Astrocyte of the spinal cord (primary cell): ENCODE measurements at places on chromosomes 16 and 17.

- no peak for DNase-seq
These were observed 44.1 kb downstream of the ABCC1 start for GRCh38 chr16:15993541-15993940.

GRCh38 chr16:11736903-11737302 is 5.8 kb downstream of the TXNDC11 start:
- DNase-seq, result no peak

DNA sequence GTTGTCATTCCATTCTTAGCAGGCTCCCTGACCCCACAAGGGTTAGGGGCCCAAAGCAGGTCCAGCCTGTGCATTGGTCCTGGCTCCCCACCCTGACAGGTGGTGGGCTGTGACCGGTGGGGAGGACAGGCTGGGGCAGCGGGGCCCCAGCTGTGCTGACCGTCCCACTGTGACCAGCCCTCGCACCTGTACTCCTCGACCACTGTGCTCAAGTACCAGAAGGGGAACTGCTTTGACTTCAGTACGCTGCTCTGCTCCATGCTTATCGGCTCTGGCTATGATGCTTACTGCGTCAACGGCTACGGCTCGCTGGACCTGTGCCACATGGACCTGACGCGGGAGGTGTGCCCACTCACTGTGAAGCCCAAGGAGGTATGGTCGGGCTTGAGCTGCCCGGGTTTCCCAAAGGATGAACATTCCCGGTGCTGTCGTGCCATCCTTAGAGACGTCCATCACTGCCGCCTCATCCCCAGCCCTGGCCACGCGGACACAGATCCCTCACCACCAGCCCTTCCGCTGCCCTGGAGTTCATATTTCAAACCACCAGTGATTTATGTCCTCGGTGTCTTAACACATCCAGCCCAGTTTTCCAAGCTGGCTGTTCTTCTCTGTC is 7.3 kb downstream of the DRC7 start:
- no peak for DNase-seq

DNA sequence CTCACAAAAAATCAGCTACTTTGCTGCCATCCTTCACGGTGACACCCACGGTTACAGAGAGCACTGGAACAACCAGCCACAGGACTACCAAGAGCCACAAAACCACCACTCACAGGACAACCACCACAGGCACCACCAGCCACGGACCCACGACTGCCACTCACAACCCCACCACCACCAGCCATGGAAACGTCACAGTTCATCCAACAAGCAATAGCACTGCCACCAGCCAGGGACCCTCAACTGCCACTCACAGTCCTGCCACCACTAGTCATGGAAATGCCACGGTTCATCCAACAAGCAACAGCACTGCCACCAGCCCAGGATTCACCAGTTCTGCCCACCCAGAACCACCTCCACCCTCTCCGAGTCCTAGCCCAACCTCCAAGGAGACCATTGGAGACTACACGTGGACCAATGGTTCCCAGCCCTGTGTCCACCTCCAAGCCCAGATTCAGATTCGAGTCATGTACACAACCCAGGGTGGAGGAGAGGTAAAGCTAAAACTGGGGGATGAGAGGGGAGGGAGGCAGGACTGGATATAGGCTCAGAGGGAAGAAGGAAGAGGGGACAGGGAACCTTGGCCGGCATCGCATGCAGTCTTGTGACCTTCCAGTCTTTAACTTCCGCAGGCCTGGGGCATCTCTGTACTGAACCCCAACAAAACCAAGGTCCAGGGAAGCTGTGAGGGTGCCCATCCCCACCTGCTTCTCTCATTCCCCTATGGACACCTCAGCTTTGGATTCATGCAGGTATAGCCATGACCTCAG is 581 bp downstream of the CD68 start:
- no peak for DNase-seq

DNA sequence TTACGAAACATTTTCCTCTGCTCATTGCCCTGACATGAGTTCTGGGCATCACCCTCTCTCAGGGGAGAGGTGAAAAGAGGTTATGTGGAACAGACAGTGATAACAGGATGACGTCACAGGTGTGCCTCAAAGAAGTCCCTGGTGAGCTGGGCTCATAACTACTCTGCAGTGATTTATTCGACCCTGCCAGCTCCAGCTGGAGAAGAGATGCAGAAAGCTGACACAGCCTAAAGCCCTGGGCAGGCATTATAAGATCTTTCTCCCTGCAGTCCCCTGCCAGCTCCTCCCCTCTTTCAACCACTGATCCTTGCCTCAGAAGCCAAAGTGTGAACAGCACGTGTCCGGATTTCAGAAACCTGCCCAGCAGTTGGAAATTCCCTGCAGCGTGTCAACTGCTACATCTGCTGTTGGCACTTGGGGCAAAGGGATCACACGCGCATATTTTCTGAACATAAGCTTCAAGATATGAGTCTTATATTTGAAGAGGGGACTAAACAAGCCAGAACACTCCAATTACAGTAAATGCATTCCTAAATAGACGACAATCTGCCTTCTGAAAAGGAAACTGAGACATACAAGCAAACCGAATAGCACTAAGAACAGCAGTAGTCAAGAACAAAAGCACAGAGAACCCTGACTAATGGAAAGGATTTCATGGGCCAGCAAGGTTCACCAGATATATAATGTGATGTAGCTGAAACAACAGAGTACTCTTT is 80.5 kb downstream of the SMG6 start:
- DNase-seq, result peak; percentile 60

DNA sequence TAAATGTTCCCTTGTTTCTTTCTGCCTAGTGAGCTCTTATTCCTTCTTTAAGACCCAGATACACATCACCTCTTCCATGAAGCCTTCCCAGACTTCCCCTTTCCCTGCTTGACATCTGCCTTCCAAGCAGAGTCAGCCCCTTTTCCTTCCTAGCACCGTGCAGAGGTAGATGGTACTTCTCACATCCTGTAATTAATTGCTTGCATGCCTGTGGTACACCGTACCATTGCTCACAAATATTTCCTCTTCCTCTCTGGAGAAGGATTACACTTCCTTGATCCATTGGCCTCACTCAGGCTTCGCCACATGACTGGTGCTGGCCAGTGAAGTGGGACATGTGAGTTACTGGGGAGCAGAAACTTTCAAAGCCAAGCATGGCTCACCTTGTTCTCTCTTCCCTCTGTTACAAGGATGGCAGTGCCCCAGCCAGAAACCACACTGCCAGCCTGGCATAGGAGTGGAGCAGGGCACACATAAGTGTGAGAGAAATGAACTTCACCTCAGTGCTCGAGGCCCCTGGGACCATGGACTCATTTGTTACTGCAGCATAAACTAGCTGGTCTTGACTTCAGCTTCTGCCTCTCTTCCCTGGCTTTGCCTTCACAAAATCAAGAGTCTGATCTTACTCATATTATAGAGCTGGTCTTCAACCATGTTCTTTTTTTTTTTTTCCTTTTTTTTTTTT is 44.0 kb downstream of the SOST start:
- DNase-seq, result peak; percentile 19

- no peak for DNase-seq
These were observed 47.2 kb downstream of the SCNN1G start for GRCh38 chr16:23229714-23230113.

DNA sequence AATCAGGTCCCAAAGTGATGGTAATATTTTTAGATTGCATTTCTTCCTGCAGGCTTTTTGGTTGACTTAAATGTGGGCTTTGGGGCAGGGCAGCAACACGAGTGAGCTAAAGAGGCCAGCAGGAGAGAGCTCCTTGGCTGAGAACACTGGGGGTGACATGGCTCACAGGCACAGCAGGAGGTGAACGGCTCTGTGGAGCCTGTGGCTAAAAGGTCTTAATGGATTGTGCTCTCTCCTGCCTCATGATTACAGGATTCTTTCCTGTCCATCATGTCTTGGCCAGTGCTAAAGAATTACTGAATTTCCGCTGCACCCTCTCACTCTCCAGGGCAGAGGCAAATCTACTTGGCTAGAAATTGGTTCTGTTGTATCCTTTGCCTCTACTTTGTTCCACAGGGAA is 366.6 kb downstream of the HS3ST4 start:
- DNase-seq, result no peak

- no peak for DNase-seq
These were observed 24.8 kb downstream of the SLFN12 start for GRCh38 chr17:35407531-35407930.

DNA sequence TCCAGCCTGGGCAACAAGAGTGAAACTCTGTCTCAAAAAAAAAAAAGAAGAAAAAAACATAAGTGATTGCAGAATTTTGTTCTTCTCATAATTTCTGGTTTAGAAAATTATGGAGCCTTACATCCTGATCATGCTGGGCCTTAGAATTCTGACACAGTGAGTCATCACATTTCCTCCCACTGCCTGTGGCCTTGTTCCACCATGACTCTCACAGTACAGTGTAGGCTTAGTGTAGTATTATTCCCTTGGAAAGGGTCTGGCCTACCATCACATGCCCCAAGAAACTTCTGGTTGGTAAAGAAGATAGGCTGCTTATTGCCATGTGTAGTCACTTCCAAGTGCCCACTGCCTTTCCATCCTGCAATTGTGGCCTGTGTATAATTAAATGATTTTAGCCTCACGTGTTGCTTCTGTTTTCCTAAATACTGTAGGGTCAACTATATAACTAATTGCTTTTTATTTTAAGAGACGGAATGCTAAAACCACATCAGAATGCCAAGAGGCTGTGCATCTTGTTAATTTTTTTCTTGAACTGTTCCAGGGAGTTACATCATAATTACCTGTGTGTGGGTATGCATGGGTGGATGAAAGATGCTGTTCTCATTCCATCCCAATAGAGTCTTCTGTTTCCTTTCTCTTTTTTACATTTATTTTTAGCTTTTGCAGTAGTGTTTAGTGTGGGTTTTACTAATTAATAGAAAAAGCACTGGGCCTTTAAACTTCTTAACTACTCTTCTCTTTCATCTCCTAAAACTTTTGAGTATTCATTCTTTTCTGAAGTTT is 25.9 kb downstream of the OGFOD1 start:
- peak; percentile 93 for DNase-seq

GRCh38 chr16:12588510-12588909 is 215.2 kb downstream of the CPPED1 start:
- DNase-seq, result no peak

DNA sequence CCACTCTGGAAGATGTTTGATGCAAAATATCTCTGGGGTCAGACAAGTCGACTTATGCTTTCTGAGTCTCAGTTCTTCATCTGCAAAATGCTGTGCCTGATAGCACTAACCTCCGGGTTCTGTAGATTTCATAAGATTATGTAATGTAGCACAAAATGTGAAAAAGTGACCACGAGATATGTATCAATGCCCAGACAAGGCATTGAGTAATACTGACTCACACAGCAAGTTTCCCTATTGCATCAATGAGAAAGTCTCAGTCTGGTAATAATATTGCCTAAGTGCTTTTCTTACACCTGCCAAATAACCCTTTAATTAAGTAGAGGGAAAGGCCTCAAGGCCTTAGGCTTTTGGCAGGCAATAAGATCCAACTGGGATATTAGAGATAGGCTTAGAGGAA is 41.4 kb upstream of the MMP2 start:
- no peak for DNase-seq
